Activated CD4-positive, CD25-positive, alpha-beta regulatory T cell treated with anti-CD3 and anti-CD28 coated beads, Interleukin-2, amount 50 U/mL, for 72 hours (primary cell): ENCODE measurements at places on chromosomes 7 and 10.

DNA sequence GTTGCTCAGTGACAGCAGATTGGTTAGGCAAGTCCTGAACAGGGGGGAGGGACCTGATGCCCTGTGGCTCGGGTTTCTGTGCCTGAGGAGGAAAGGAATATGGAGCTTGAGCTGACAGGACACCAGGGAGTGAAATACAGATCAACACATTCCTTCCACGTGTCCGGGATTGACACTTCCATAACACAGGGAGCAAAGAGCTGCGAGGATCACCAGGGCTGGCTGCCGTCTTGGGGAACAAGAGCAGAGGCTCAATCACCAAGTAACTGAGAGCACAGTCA lies 36.7 kb upstream of the EFCAB10 start:
- DNase-seq = no peak

DNA sequence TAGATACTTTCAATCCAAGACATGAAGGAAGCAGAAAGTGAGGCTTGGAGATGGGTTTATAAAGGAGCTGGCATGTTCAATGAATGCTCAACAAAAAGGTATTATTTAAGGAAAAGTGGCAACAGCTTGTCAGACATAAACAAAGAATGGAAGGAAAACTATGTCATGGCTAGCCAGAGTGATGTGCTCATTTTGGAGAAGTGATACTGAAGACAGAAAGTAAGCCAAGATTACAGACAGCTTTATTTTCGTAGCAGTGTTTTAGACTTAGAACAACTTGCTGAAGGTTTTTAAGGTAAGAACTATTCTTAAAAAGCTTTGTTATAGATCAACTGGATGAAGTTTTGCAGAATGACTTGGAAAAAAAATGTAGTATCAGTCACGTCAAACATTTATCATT lies 160.5 kb upstream of the FERD3L start:
- no peak for DNase-seq

DNA sequence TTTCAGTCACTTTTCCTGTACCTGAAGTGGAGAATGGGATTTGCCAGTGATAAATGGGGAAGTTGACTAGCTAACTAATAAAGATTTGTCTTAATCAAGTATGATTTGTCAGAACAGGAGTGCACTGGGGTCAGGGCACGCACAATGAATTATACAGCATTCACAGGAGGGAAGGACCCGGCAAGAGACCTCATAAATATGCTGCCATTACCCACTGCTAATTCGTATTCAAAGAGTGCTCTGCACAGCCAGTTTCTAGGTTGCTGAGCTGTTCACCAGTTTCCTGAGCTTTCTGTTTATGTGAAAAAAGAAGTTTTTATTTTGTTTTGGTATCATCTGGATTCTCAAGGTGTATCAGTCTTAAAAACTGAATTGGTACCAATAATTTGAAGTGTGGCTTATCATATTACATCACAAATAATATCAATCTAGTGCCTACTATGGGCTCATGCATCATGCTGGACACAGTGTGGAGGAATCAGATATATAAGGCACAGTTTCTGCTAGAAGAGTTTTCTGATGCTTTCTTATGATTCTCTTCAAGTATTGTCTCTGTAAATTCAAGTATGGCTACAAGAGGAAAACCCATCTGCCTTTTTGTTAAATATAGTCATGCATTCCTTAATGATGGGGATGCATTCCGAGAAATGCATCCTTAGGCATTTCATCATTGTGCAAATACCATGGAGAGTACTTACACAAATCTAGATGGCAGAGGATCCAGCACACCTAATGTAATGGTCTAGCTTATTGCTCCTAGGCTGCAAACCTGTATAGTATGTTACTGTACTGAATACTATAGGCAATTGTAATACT lies 202.2 kb downstream of the VTI1A start:
- DNase-seq = no peak

DNA sequence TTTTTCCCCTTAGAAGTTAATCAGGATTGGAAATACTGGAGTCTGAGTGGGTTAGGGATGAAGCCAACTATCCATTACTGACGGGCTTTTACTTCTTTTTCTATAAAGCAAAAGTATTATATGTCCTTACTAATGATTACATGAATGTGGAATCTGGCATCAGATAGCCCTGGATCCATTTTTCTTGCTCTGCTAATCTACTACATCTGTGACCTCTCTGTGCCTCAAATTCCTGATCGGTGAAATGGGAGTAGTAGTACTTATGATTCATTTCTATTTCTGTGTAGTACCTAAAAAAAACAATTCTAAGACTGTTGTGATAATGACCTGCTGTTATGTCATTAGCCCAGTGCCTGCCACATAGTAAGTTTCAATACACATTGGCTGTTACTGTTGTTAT lies 621.6 kb downstream of the SORCS3 start:
- DNase-seq = no peak

GRCh38 chr7:48176356-48176893 lies 5.2 kb downstream of the ABCA13 start:
- no peak for DNase-seq

DNA sequence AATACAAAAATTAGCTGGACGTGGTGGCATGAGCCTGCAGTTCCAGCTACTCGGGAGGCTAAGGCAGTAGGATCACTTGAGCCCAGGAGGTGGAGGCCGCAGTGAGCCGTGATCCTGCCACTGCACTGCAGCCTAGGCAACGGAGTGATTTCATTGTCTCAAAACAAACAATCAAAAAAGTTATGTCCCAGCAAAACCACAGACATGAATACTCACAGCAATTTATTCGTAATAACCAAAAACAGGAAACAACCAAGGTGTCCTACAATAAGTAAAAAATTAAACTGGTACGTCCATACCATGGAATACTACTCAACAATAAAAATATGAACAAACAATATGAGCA lies 11.6 kb upstream of the CYTH3 start:
- DNase-seq = no peak

GRCh38 chr10:125708971-125709503 lies 10.5 kb upstream of the EDRF1 start:
- DNase-seq = no peak

- no peak for DNase-seq
Observed at GRCh38 chr10:108877095-108877561, 1046.2 kb downstream of the XPNPEP1 start.

DNA sequence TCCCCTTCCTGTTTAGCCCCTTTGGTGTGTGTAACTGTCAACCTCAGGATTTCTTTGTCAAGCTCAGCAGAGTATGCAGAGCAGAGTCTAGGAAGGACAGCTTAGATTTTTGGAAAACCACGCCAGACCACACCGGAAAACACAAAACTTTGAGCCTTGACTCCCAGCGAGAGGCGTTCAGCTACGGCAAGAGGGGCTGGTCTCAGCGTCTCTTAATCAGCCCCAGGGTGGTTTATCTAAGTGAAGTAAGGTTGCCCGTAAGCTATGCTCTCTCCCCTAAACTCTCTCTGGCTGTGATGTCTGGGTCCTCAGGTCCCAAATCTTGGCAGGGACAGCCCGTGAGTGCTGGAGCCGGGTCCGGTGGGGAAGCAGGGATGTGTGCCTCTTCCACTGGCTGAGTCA lies 230.9 kb downstream of the KLF6 start:
- no peak for DNase-seq

DNA sequence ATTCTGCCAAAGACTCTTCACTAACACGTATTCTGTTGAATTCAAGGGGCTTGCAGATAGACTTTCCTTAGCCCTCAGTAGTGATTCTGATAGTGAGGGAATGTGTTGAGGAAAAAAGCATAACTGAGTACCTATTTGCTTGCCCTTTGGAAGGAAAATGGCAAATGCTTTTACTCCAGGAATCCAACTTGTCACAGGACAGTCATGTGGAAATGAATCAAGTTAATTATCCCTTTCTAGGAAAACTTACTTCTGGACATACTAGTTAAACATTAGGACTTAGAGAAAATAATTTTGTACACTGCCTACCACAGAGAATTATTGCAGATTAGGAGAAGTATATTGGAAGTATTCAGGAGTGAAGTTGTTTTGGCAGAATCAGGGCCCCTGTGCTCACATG lies 148.9 kb upstream of the SLC13A1 start:
- DNase-seq = no peak

GRCh38 chr7:128075242-128076095 lies 44.2 kb upstream of the LRRC4 start:
- DNase-seq = no peak

- DNase-seq = no peak
Observed at GRCh38 chr7:116478834-116479233, 20.7 kb upstream of the CAV2 start.

- no peak for DNase-seq
Observed at GRCh38 chr10:121574519-121575166, 23.6 kb downstream of the FGFR2 start.

DNA sequence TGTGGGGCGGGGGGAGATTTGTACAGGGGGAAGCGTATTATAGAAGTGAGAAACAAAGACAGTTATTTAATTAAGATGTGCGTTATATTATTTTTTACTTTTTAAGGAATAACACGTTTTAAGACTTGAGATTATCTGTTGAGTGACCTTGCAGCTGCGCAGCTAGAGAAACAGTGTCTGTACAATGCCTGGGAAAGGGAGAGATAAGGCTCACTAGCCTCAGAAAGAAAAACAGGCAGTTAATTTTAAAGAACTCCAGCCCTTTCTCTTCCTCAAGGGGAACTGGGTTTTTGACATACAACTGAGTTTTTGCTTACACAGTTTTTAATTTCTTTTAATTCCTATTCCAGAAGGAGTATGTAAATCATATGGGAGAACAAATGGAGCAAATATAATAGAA lies 50.7 kb downstream of the LMBR1 start:
- DNase-seq = no peak

DNA sequence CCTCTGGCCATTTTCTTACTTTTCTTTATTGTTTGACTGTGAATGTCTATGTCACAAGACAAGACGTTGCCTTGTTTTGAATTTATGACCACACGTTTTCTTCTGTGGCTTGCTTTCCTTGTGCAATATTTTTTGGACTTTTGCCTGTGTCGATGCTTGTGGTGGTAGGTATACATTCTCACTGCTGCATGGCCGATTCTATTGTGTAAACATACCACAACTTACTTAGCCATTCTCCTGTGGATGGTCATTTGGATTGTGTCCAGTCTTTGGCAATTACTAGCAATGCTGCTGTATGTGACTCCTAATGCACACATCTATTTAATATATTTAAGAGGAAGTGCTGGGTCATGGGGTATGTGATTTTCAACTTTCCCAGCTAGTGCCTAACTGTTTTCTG lies 18.0 kb upstream of the DLG5 start:
- DNase-seq = no peak
